ENCODE measurements at places on chromosomes 6 and 20.
A peak's percentile ranks its signal among the peaks of the same experiment; 100 is the strongest.

GRCh38 chr6:167211881-167212712 is 54.3 kb upstream of the GPR31 start:
- no peak for DNase-seq

DNA sequence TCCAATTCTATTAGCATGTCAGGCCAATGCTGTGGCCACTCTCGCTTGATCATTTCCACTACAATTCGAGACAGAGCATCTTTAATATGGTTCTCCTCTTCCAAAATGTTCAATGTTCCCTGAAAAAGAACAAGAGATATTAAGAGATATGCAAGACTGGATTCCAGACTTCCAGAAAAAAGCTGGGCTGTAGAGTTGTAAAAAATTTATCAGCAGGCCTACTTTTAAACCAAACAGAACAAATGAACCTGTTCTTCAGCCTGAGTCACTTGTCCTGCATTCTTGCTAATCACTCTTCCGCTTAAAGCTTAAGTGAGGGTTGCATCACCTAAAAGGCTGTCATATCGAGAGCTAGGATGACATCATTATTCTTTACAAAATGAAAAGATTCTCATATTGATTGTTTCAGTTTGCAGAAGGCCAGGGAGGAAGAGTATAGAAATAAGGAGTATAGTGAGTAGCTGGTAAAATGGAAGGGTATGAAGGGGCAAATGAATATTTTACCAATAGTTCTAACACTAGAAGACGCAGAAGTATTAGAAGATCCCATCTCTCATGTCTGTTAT is 4.9 kb downstream of the XPO5 start:
- no peak for DNase-seq

DNA sequence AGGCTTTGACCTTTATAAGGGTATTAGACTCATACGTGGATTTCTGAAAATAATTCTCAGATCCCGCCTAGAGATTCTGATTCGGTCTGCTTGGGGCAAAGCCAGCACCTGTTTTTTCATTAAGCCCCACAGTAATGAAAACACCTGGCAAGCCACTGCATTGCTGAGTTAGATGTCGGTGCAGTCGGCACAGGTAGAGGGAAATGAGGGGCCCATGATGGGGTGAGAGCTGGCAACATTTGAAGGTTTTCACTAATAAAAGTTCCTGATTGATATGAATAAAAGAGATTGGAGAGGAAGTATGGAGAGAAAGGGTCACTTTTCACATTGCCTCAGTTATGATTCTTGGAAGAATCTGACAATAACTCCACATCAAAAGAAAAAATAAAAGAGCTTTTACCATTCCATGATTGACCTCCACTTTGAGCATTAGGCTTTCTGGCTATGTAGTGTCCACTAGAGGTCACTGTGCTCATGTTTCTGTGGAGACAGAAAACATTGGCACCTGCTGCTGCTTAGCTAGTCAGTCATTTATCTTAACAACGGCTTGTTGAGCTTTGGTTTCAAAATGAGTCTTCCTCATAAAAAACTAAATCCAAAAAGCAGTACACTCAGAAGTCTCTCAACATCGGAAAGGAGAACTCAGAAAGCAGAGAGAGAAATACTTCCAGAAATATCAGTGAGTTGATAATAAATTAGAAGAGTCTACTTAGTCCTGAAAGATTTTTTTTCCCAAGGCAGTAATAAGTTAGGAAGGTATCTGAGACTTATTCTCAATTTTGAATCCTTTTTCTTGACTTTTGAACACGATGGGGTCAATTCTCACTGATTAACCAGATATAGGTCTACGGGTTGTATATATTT is 53.3 kb upstream of the KLHL31 start:
- DNase-seq = no peak

DNA sequence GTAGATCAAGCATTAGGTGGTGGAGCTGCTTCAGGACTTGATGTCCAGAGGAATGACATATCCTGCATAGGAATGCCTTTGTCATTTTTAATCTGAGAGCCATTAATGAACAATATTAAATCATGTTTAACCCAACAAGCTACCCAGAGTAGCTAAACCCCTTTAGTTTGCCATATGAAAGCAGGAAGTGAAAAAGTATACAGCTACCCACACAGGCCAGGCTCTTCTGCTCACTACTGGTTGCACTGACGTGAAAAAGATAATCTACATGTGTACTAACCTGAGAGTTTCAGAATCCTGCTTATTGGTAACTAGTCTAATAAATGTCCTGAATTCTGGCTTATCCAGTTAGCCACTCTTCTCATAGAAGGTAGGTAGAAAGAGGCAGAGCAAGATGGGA is 19.9 kb downstream of the GLYATL3 start:
- DNase-seq = no peak

DNA sequence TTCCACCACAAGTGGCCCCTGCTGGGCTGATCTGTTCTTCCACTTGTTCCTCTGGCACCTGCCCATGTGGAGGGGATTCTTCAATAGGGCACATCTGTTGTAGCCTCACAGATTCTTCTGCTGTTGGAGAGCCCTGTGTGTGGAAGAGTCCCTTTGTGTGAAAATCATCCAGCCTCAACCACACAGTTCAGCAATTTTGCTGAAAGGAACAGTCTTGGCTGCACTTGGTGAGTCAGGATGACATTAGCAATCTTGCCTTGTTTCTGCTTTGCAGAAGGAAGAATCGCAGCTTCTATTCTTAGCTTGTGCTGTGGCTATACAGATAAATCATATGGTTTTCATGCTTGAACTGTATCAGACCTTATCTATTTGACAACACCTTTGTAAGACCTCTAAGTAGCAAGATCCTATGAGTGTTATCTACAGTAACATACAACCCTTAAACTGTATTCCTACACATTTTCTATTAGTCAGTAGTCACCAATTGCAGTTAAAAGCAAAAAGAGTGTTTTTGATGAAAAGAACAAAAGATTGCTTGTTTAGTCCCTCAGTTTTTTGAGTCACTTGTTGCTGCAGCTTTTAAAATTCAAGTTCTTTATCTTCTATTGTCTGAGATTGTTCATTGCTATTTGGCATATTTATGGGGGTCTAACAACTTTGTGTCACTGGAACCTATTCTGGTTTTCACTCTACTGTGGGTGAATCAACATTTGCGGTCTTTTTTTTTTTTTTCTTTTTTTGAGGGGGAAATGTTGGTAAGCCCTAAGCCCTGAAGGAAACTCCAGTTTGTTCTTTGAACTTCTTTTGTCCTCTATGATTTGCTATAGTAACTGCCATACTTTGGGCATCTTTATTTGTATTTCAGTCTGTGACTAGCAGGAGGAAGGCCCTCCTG is 231.6 kb downstream of the TFAP2B start:
- no peak for DNase-seq

DNA sequence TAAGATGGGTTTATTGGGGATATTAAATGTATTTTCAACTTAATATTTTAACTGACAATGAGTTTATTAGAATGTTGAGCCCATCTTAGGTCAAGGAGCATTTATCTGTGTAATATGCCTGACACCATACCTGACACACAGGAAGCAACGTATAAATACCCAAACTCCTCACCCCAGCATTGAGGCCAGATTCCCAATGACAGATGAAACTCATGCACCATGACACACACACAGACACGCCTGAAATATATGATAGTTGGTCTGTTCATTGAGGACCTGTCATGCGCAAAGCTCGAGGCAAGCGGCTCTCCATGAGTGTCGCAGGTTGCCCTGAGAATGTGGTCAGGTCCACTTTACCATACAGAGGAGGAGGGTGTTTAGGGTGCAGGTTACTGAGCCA is 64.1 kb downstream of the GFOD1 start:
- DNase-seq = peak; percentile 71

GRCh38 chr20:57769756-57770155 is 59.9 kb upstream of the PMEPA1 start:
- DNase-seq = no peak

DNA sequence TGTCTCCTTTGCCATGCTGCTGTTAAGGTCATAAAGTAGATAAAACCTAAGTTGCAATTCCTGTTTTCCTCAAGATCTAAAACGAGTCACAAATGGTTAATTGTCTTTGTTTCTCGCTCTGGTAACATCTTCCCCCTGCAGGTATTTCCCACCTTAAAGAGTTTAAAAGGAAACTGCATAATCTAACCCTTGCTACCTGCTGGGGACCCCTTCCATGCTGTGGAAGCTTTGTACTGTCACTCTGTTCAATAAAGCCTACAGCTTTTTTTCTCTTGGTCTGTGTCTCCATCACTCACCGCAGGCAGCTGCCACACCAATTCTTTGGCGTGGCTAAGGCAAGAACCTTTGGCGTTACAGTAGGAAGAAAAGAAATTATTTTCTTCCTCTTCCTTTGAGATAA is 117.7 kb upstream of the GJE1 start:
- no peak for DNase-seq

DNA sequence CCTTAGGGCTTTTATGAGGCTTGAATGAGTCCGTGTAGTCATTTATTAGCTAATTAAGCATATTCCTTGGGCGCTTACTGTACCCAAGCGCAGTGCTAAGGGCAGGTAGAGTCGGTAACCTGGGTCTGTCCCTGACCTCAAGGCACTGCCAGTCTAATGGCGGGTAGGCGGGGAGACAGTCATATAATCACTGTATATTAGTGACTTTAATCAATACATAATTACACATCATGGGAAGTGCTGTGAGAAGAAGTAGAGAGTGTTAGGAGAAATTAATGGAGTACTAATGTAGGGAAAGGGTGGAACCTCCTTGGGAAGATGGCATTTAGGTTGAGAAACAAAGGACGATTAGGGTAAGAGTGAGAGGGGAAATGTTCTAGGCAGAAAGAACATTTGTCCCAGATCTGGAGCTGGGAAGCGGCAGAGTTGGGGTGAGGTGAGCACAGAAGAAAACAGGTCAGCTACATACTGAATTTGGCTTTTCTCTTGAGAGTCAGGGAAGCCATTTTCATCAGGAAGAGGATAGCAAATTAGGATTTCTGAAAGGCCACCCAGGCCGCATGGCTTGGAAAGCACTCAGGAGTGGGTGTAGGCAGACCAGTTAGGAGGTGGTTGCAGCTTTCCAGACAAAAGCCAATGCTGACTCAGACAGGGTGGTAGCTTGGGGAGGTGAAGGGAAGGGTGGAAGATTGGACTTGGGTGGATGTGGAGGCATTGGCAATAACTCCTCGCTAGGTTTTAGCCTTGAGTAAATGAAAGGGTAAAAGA is 954 bp upstream of the BLCAP start:
- no peak for DNase-seq

DNA sequence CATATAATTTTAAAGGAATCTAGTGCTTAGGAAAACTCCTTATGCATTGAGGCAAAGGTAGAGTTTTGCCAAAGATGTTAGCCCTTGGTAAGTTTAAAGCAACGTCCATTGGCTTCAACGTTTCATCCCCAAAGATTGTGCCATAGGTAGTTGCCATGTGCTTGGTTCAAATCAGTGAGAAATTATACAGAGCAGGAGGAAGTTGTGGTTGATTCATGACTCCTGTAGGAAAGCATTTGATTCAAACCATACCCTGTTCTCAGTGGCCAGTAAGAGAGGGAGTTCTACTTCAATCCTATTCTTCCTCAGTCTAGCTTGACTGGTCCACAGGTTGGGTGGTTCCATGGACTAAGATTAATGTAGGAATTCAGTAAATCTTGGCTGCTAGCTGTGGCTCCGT is 535.6 kb downstream of the QKI start:
- no peak for DNase-seq

- DNase-seq = no peak
Measured at GRCh38 chr6:111872401-111873177, 663 bp downstream of the FYN start.

DNA sequence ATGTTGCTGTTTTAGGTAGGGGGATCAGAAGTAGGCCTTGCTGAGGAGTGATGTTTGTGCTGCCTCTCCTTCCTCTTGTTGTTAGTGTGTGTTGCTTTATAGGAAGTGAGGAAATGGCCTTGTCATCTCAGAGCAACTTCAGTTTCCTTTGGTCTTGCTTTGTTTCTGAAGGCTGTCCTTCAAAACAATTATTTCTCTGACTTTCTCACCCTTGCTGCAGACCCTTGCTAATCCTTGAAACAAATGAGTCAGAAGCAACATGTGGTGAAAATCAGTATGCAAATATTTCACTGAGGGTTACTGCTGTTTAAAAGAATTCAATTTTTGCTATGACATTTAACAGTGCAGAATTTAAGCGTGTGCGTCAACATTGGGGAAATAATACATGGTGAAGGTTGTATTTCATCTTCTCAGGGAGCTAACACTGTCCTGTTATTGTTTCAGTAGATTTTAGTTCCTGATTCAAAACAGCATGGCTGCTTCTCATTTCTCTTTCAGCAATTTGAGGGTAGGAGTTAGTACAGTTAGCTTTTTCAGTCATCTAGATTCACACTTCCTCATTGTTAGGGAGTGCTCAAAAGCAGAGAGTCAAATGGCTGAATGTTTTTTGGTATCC is 13.8 kb downstream of the RNF144B start:
- no peak for DNase-seq

GRCh38 chr20:18647777-18648176 is 59.9 kb downstream of the DTD1 start:
- no peak for DNase-seq

- no peak for DNase-seq
Measured at GRCh38 chr6:21597801-21598673, 4.5 kb downstream of the SOX4 start.

DNA sequence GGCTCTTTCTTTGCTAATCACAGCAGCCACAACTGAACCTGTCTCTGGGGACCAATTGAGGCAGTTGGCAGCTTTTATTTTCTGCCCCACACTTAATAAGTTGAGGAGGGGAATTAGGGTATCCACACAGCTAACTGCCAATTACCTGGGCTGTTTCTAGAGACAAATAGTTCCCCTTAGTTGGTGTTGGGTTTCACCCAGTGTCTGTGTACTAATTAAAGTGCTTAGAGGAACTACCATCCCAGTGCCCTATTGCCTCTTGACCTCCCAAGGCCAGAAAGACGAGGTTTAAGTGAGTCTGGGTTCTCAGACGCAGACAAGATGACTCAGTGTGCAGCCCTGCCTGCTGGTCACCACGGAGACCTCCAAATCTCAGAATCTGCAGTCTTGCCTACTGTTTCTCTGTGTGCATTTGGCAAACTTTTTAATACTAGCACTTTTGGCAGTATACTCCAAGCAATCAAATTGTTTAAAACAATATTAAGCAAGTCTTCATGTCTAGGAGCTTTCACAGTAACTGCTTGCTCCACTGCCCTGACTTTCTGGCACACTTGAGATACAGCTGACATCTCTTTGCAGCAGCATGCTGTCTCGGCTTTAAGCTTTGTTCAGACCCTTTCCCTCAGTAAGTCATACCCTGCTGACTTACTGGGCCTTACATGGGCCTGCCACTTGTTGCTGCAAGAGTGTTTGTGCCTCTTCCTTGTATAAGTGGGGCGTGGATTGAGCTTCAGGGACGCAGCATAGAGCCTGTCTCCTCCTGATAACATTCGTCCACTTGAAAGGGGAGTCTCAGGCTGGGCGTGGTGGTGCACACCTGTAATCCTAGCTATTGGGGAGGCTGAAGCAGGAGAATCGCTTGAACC is 31.9 kb downstream of the STK35 start:
- no peak for DNase-seq

DNA sequence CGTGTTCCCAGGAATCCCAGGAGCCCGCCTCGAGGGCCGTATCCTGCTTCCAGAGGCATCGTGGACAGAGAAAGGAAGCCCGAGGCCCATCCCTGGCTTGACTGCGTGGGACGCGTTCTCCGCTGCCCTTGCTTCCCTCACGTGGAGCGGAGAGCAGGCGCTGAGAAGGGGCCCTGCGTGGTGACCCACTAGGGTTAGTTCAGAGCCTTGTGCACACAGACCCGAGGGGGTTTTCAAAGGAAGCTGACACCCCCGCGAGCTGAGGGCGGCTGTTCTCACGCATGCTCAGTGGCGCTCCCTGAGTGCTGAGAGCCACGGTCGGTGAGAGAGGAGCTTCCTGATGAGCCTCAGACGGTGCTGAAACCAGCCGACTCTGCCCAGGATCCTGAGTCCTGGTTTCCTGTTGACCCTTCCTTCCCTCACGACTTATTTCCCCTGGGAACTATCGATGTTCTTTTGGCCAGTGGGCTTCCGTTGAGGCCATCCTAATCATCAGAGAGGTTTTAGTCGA is 28.9 kb upstream of the CCR6 start:
- peak; percentile 70 for DNase-seq

All from vagina (tissue), 2 donors.